Hypothalamus (tissue), 51 donors: ENCODE measurements at places on chromosomes 16 and 17.

DNA sequence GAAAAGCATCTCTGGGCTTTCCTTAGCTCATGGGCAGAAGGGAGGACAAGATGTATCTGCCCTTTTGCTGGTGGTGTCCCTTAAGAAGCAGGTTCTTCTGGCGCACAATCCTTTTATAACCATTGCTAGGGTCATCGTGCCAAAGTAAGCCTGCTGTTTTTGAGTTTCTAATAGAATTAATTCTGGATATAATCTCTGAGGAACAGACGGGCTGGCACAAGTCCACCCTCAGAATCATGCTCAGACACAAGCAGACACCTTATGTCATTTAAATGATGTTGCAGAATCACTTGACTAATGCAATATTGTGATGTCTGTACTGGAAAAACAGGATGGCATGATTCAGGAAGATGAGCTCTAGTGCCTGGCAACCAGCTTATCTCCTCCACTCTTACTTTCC is 18.8 kb upstream of the MMD start:
- DNase-seq, result no peak

DNA sequence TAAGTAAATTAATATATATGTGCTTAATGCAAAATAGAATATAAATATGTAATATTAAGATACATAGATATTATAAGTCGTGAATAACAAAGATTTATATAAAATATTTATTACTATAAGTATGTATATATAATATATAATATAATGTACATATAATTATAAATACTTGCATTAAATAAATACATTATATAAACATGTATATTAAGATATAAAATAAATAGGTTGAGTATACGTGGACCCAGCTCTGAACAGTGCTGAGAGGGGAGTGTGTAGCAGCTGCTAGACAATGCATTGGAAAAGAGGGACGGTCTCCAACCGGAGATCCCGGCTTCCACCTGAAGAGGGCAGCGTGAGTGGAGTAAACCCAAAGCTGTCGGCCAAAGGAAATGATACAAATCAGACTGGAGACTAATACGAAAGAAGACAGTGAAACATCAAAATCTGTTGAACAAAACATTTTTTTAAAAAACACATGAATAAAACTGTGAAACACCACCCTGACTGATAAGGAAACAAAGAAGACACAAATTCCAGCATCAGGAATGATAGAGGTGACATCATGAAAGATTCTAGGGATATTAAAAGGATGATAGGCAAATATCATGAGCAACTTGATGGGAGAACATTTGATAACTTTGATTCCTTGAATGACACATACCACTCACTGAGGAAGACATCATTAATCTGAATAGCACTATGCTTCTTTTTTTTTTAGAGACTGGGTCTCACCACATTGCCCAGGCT is 125.4 kb upstream of the CHMP6 start:
- DNase-seq, result no peak

GRCh38 chr16:7314163-7314562 is 18.5 kb upstream of the RBFOX1 start:
- no peak for DNase-seq

- no peak for DNase-seq
These were observed 22.7 kb downstream of the CIBAR2 start for GRCh38 chr16:85089525-85089924.

DNA sequence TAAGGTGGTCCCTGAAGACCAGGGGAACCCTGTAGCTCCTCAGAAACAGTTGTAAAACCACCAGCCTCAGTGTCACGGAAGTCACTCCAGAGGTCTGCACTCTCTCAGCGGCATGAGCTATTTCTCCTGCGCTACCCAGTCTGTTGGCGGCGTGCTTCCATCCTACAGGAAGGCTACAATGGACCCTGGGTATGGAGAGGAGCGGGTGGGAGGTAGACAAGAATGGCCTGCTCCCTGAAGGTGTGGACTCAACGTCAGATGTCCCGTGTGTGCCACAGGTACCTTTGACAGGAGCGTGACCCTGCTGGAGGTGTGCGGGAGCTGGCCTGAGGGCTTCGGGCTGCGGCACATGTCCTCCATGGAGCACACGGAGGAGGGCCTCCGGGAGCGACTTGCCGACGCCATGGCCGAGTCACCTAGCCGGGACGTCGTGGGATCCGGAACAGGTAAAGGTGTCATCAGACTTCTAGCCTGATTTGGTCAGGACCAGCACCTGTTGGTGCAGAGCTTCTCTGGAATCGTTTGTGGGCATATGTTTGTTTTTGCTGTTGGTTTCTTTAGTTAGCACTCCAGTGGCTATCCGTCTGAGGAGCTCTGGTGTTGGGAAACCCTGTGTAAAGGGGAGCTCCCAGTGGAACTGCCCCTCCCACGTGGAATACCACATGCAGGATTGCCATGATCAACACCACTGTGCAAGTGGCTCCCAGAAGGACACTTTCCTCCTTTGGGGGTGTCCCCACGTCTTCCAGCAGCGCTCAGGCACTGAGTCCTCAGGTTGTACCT is 31.4 kb upstream of the TBX2 start:
- no peak for DNase-seq

- no peak for DNase-seq
These were observed 72.9 kb downstream of the MRM1 start for GRCh38 chr17:36674278-36674650.

DNA sequence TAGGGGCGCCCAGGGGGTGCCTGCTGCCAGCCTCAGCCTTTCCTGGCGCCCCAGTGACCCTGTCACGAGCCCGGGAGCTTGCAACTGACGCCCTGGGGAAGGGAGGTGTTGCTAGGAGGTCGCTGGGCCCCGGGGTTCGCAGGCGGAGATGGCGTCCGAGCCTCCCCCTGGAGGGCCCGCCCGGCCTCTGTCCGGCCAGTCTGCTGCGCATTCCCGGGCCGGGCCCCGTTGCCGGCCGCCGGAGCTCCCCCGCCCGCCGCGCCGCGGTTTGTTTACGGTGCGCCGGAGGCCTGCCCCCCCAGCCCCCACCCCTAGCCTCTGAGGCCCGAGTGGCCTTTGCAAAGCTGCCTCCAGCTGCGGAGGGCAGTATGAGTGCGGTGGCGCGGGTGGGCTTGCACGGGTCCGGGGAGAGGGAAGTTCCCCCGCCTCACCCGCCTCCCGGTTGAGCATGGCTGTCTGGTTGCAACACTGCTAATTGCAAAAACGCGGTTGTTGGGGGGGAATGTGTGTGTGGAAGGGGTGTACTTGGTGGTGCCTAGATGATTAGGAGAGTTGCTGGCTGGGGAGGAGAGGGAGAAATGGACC is 514 bp downstream of the THRA start:
- DNase-seq, result no peak

- DNase-seq, result no peak
These were observed 1.7 kb downstream of the TUBG2 start for GRCh38 chr17:42660692-42661345.

DNA sequence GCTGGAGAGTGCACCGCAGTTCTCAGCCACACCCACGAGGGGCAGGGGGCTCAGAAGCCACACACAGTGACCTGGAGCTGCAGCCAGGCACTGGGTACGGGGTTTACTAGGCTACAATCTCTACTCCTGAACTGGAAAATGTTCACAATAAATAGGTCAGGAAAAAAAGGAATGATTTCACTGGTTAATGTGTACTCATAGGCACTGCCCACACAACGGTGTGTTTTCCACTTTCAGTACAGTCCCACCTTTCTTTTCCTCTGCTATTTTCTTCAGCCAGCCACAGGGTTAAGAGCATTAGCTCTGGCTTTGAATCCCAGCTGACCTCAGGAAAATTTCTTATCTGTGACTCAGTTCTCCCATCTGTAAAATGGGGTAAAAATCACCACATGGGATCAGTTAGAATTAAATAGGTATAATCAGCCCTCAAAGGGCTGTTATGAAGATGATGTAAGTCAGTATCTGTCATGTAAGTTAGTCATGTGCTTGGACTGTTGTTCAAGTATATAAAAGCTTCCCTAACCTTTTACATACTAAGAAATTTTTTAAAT is 35.7 kb downstream of the ZCCHC14 start:
- DNase-seq, result no peak

GRCh38 chr17:51124640-51125503 is 4.2 kb upstream of the SPAG9 start:
- DNase-seq, result no peak

DNA sequence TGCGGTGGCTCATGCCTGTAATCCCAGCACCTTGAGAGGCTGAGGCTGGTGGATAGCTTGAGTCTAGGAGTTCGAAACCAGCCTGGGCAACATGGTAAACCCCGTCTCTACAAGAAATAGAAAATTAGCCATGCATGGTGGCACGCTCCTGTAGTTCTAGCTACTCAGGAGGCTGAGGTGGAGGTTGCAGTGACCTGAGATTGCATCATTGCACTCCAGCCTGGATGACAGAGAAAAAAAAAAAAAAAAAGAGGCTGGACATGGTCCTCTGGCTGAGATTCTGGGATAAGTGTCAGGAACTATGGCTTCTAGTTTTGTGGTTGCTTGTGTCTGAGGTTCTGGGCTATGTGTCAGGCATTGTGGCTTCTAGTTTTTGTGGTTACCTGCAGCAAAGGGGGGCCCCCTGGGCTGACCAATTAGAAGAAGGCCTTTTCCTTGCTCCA is 7.0 kb downstream of the KSR1 start:
- no peak for DNase-seq

DNA sequence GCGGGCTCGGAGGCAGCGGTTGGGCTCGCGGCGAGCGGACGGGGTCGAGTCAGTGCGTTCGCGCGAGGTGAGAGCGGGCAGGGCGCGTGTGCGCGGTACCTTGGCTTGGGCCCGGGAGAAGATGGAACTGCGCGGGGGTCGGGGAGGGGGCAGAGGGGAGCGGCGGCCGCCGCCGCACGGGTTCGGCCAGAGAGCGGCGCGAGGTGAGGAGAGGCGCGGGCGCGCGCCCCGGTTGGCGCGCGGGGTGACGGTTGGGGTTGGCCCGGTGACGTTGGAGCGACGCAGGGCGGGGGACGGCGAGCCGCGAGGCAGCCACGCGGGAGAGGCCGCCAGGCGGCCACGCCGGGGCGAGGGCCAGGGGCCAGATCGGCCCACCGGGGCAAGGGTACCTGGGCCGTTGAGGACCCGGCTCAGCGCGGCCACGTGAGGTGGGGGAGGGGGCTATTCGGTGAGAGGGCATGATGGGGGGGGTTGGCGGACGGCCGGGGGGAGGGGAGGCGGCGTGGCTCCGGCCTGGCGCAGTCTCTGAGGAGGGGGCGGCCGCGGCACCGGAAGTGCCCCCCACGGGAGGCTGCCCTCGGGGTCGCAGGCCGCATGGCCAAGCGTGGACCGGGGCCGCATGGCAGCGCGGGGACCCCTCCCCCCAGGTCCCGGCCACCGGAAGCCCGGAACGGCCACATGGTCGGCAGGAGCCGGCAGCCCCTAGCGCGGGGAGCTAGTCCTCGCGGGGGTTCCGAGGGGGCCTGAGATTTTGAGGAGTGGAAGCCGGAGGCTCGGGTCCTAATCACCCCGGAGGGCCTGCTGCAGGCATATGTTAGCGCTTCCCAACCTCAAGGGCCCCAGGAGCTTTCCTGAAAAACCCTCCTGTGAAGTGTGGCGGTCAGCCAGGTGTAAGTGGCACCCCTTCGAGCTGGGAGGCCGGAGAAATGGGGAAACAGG is 527 bp downstream of the EIF5A start:
- DNase-seq, result peak; percentile 58

- DNase-seq, result no peak
These were observed 16.7 kb upstream of the TOM1L1 start for GRCh38 chr17:54883939-54884338.

- peak; percentile 30 for DNase-seq
These were observed 1.1 kb downstream of the MAPT start for GRCh38 chr17:45895304-45895968.

DNA sequence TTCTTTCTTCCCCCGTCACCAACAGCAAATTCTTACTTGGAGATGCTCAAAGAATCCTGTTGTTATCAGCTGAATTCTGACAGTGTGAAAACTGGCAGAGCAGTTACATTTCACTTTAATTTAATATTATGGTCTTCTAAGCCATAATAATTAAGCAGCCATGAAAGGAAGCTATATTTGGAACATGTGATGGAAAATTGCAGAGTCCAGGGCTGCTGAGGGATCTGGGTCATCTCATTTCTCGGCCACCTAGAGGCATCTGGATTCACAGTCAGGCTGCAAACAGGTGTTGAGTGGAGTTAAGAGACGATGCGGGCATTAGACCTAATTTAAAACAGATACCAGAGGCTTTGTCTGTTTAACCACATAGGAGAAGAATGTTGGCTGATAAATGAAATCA is 38.4 kb downstream of the CHD9NB start:
- no peak for DNase-seq

GRCh38 chr16:67547423-67548264 is 14.7 kb upstream of the CTCF start:
- no peak for DNase-seq

GRCh38 chr16:19114359-19115147 is 789 bp downstream of the ITPRIPL2 start:
- DNase-seq, result peak; percentile 12

DNA sequence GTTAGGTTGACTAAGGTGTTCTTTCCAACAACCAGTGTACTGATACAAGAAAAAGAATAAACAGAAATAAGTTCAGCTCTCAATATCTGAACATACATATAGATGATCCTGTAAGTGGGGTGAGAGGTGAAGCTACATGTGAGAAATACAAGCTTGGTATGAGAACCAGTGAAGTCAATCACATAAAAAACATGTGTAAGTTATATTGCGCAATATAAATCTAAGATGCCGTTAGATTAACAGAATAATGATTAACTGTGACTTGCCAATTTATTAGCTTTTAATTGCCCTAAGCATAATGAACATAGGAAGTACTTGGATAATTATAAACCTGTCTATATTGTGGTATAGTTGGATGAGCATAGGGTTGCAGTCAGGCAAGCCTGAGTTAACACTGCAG is 1597.1 kb upstream of the GOT2 start:
- no peak for DNase-seq

GRCh38 chr16:85613604-85614337 is 649 bp downstream of the GSE1 start:
- DNase-seq, result peak; percentile 30

DNA sequence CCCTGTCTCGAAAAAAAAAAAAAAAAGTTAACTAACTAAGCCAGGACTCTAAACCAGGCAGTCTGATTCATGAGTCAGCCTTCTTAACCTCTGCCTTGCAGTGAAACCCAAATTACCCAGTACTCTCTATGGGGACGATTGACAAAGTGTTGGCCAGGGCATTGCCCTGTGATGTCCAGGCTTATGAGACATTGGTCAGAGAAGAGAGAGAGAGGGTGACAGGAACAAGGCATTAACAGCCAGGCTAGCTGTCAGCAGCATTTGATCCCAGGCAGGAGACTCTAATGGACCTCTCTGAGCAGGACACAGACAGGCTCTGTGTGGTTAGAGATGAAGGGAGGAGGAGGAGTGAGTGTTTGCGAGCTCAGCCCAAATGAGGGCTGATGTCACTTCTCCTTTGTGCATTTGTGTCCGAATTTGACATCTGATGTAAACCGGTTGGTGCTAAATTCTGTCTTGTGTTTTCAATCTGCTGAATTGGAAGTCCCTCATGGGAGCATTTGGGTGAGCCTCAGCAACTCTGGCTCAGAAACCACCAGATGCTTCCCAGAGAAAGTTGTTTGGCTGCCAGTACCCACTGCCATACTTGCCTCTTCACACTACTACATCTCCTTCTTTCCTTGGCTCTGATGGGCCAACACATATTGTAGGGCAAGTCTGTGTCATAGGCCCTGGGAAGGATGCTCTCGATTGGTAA is 4.3 kb upstream of the MYL4 start:
- DNase-seq, result no peak

GRCh38 chr17:42067371-42068091 is 17.1 kb upstream of the C17orf113 start:
- no peak for DNase-seq

GRCh38 chr17:74442670-74443515 is 11.0 kb downstream of the GPRC5C start:
- DNase-seq, result peak; percentile 60
